ENCODE measurements at places on chromosomes 7 and 10.

DNA sequence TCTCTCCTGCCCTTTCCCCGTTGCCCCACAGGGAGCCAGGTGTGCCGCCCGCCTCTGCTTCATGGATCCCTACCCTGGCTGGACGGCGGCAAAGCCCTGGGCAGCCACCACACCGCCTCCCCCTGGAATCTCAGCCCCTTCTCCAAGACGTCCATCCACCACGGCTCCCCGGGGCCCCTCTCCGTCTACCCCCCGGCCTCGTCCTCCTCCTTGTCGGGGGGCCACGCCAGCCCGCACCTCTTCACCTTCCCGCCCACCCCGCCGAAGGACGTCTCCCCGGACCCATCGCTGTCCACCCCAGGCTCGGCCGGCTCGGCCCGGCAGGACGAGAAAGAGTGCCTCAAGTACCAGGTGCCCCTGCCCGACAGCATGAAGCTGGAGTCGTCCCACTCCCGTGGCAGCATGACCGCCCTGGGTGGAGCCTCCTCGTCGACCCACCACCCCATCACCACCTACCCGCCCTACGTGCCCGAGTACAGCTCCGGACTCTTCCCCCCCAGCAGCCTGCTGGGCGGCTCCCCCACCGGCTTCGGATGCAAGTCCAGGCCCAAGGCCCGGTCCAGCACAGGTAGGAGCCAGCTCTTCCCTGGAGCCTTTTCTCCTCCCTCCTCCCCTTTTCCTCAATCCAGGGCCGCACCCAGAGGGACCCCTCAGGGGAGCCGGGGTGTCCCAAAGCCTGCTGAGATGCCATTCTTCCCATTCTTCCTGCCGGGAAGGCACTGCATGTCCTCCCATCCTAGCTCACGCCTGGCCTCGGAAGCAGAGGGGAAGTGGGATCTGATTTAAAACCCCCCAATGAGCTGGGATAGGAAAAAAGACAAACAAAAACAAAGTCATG lies 4.0 kb downstream of the GATA3 start:
- no peak for DNase-seq

- no peak for DNase-seq
Measured at GRCh38 chr7:22672846-22673680, 53.9 kb upstream of the IL6 start.

DNA sequence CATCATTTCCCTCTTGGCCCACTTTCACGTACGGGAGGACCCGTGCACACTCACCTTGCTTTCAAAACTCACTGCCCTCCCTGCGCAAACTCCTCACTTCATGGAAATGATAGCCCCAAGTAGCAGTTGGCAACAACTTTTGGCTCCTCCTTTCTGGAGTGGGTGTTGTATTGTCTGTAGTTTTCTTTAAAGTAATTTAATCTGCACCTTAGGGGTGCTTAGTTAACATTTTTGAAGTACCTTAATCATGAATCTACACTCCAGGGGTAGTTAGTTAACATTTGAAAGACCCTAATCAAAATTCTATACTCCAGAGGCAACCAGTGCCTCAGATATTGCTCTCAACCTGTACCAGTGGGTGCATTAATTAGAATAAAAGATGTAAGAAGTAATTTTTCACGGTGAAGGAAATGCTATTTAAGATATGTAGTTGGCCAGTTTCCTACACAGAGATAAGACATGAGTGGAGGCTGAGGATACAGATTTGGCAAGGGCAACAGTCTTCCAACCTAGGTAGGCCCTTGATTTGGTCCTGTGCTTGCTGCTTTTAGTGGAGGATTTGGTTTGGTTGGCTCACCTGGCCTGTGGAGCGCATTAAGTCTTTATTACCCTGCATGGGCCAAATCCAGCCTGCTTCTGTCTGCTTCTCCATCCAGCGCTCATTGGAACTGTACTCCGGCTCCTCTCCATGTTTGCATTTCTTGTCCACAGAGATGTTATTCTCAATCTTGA lies 93.0 kb downstream of the EXOC4 start:
- DNase-seq: no peak

DNA sequence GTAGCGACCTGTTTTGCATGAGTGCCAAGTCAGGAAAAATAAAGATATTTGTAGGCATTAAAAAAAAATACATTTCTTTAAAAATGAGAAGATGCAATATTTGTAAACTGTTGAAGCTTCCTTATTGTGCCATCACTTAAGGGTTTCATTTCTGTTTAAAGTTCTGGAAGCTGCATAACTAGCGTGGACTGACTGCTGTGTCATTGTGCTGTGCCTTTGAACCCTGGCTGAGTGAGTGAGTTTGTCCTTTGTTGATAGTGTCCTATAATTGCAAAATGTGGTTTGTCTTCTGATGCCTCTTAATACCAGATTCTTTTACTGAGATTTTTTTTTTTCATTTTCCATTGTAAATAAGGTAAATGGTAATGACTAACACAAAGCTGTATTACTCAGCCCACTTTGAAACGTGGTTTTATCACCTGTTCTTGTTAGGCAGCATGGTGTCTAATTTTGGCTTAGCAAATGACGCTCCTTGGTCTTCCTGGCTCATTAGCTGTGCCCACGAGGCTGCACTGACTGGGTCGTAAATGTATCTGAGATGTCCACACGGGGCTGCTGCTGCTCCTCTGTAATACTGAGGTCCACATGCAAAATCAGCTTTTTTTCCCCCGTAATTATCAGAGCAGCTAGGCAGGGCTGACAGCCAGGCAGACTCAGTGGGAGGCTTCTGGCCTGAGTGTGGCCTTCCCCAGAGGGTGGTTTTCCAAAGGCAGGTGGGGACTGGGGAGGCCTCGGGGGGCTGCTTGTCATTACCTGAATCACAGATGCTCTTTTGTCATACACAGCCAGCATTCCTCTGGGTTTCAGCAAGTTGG lies 14.8 kb downstream of the ZSCAN25 start:
- no peak for DNase-seq

DNA sequence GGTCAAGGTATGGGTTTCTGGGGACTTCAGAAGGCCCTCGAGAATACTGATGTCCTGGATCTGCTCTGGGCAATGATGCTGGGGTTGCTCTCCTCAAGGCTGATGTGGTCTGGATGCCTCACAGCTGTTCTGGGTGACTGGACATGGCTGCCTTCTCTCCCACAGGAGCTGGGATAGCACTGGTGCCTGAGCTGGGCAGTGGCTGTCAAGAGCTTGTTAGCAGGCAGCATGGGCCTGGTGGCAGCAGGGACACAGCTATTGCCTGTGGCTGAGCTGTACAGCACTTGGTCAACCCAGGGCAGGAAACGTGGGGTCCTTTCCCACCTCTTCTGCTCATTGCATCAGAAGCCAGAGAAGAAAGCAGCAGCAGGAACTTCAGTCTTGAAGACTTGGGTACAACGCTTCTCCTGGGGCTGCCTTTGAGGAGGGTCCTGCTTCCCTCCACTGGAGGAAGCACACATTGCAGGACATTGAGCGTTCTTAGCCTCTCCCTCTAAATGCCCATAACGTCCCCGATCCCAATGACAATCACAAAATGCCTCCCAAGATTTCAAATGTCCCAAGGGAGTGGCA lies 13.0 kb downstream of the ADCYAP1R1 start:
- no peak for DNase-seq

- DNase-seq: no peak
Measured at GRCh38 chr7:51786284-51786683, 469.7 kb upstream of the COBL start.

All from NCI-H1930 (cell line).